ENCODE measurements at places on chromosomes 13 and 19. TPM values are rescaled to one million over a fixed set of nuclear protein-coding genes. Genes with fewer than 3 reads are reported as not detected.

DNA sequence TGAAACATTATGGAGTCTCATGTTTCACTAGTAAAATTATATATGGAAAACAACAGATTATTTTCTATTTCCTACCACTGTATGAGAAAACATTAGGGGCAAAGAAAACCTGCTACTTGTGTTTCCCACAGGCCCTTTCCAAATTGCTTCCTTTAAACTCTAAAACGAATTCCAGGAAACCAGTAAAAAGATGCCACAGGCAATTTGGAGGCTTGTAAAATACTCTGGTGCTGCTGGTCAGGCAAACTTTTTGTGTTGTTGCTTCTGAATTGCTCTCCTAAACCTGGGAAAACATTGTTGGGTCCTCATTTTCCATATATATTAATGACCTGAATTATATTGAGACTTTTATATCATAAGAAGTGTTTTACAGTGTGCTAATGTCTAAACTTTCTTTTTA, 141.5 kb downstream of the TDRD3 start:
- no peak for DNase-seq

ATP4A gene
- 0.35 TPM for total RNA-seq

- no peak for DNase-seq
Observed at GRCh38 chr19:5333581-5334365, 6.8 kb downstream of the PTPRS start.

TLE6 gene
- 7.8 TPM for total RNA-seq

DNA sequence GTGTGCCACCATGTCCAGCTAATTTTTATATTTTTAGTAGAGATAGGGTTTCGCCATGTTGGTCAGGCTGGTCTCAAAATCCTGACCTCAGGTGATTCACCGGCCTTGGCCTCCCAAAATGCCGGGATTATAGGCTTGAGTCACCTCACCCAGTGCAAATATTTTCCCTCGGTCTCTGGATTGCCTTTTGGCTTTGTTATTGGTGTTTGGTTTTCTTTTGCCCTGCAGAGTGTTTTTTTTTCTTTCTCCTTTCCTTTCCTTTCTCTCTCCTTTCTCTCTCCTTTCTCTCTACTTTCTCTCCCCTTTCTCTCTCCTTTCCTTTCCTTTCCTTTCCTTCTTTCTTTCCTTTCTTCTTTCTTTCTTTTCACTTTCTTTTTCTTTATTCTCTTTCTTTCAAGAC, 33.2 kb downstream of the KDM4B start:
- DNase-seq: no peak

DNA sequence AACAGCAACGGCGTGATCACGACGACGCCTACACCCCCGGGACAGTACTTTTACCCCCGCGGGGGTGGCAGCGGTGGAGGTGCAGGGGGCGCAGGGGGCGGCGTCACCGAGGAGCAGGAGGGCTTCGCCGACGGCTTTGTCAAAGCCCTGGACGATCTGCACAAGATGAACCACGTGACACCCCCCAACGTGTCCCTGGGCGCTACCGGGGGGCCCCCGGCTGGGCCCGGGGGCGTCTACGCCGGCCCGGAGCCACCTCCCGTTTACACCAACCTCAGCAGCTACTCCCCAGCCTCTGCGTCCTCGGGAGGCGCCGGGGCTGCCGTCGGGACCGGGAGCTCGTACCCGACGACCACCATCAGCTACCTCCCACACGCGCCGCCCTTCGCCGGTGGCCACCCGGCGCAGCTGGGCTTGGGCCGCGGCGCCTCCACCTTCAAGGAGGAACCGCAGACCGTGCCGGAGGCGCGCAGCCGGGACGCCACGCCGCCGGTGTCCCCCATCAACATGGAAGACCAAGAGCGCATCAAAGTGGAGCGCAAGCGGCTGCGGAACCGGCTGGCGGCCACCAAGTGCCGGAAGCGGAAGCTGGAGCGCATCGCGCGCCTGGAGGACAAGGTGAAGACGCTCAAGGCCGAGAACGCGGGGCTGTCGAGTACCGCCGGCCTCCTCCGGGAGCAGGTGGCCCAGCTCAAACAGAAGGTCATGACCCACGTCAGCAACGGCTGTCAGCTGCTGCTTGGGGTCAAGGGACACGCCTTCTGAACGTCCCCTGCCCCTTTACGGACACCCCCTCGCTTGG, 966 bp downstream of the JUNB start:
- no peak for DNase-seq

ONECUT3 gene
- not detected for total RNA-seq
